ENCODE measurements at places on chromosomes 6 and 20.

GRCh38 chr20:21046413-21047070 is 59.6 kb downstream of the LINC00237 start:
- DNase-seq = no peak

DNA sequence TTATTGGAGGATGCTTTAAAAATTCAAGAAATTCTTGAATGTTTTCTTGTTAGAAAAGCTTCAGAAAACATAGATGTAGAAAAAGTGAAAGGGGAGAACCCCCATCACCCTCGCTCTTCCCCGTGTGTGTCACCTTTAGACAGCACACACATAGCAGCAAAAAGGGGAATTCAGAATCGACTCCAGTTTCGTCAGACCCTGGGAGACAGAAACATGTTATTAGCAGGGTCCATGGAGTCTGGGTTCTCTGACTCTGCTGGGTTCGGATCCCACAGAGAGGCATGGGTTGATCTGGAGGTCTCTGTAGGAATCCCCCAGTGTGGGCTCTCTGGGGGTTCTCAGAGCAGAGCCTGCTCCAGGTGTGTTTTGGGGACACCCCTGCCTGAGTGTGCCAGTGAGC is 43.7 kb downstream of the ARHGAP40 start:
- DNase-seq = no peak

- no peak for DNase-seq
Measured at GRCh38 chr6:38138374-38138773, 318.8 kb downstream of the ZFAND3 start.

DNA sequence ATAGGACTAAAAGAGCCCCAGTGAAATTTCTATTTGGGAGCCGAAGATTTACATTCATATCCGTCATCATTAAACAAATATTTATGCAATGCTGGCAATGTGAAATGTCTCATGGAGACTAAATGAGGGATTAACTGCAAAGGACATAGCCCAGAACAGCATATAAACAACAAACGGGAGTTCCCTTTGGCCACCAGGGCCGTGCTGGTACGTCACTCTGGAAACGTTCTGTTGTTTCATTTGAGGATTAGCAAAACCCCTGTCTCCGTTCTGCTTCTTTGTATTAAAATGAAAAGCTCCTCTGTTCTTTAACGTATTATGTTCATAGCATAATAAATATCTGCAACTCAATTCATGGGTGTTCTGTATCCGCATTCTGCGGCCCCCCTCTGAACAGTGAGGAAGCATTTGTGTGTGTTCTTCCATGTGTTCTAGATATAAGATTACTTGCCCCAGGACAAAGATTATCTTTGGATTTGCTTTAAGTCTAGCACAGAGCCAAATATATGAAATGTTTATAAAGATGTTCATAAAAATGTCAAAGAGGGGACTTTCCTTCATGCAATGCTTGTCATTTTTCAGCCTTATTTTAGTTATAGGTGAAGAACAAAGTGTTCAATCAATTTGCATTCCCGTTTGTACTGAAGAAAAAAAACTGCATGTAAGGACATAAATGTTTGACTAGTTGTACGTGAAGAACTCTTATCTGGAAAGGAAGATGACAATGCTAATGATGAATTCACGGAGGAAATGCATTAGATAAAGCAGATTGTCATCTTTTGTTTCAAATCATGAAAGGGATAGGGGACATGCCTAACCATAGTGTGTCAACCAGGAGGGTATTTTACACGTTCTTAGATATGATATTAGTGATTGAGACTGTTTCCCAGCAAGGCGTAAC is 90.0 kb upstream of the TNFAIP3 start:
- DNase-seq = peak; percentile 37

- no peak for DNase-seq
Measured at GRCh38 chr6:37042150-37042549, 36.7 kb downstream of the FGD2 start.

DNA sequence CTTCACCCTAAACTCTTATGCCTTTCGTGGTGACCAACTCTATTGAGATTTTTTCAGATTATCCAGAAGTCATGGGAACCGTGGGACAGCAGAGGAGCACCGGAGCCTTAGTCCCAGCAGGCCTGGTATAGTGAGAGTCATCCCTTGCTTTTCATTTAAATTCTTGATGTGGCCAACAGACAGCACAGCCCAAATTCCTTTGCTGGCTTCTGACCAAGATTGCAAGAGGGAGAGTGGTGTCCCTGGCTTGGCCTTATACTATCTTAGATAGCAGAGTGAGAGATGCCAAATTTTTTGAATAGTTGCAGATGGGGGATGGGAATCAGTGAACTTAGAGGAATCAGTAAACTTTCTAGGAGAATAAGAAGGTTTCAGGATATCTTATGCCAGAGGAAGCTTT is 7.8 kb downstream of the STX11 start:
- peak; percentile 38 for DNase-seq

GRCh38 chr6:29941471-29941870 is 861 bp upstream of the HLA-A start:
- DNase-seq = no peak

GRCh38 chr20:25233016-25233772 is 14.7 kb upstream of the PYGB start:
- peak; percentile 36 for DNase-seq

GRCh38 chr6:15160812-15161211 is 85.1 kb upstream of the JARID2 start:
- no peak for DNase-seq

DNA sequence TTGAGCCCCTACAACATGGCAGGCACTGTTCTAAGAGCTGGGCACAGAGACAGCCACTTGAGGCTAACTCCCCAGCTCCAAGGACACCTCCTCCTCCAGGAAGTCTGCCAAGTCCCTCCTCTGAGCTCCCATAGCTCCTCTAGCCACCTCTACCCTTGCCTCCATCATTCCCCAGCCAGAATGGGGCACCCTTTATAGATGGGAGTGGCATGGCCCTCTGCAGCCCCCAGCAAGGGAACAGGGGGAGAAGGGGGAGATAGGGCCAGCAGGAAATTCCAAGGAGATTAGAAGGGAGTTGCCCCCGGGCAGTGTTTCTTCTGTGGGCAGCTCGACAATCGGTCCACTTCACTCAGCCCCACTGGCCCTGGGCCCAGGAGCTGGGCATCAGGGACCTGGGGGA is 19.7 kb upstream of the TLDC2 start:
- DNase-seq = peak; percentile 27
